ENCODE measurements at places on chromosomes 5 and 9. TPM values are rescaled to one million over a fixed set of nuclear protein-coding genes. Genes with fewer than 3 reads are reported as not detected.
A peak's percentile ranks its signal among the peaks of the same experiment; 100 is the strongest.

DNA sequence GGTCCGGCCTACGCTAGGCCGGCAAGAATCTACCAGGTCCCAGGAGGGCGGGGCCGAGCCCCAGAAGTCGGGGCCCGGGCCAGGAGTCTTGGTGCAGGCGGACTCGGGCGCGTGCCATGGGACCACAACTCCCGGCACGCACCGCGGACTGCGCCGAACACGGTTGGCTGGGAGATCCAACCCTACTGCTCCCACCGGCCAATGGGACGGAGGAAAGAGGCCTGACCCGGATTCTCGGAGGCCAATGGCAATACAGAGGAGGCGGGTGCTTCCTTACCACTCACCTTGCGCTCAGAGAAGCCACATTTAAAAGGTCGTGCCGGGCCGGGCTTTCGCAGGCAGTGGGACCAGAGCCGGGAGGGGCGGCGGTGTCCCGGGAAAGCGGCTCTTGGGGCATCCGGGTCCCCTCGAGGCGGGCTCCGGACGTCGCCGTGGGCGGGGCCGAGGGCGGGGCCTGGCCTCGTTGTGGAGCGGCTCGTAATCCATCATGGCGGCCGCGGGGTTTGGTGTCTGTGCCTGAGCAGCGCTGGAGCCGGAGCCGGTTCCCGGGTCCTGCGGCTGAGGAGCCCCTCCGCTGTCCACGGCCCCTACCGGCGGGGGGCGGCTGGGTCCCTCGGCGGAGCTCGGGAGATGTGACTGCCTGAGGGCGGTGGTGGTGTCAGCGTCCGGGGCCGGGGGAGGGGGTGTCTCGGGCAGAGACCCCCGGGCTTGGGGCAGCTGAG, 19.1 kb downstream of the EXOSC2 start:
- peaks cover 35% of the 10 kb centered on the region for H3K4me1 ChIP-seq
- peak overlapping the region; percentile 87 for H3K27ac ChIP-seq
- DNase-seq = peak; percentile 98

GRCh38 chr5:139113892-139114291, 84.3 kb downstream of the SIL1 start:
- no peak for DNase-seq
- H3K27ac ChIP-seq = no peak overlapping the region
- H3K4me3 ChIP-seq = no peak overlapping the region
- no peaks in the 10 kb centered on the region for H3K27me3 ChIP-seq
- H3K36me3 ChIP-seq = peaks cover 4% of the 10 kb centered on the region

DNA sequence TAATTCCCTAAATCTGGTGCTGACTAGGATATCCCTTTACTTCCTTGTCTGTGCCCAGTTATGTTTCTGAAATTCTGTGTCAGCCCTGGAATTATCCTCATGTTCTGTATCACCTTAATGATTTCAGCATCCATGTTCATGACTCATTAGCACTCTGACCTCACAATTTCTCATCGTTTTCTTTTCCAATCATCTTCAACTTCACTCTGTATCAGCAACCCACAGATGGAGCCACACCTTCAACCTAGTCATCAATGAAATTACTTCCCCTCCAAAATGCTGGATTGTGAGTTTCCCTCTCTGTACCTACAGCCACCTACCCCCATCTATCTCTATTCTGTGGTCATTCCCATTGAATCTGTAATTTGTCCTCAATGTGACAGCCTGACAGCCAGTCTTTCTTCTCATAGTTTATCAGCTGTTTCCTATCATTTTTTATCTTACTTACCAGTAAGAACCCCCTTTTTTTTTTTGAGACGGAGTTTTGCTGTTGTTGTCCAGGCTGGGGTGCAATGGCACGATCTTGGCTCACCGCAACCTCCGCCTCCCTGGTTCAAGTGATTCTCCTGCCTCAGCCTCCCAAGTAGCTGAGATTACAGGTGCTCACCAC, 3.1 kb upstream of the IL6ST start:
- no peak overlapping the region for H3K4me3 ChIP-seq
- H3K27me3 ChIP-seq = no peaks in the 10 kb centered on the region
- DNase-seq = peak; percentile 48
- H3K27ac ChIP-seq = peak overlapping the region; percentile 60
- H3K4me1 ChIP-seq = peaks cover 31% of the 10 kb centered on the region
- peaks cover 11% of the 10 kb centered on the region for H3K36me3 ChIP-seq

DNA sequence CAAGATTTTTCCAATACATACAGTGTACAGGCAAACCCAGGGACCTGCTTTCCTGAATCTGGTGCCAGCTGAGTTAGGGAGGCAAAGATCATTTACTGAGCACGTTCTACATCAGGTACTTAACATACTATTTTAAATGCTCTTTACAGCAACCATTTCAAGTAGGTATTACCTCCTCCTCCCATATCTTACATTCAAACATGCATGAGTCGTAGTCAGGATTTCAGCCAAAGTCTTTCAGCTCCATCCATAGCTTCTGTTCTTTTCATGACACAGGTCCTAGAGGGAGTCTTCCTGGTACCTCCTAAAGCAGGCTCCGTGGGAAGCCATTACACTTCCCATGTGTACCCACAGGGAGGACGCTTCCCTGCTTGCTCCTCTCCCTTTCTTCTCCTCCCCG, 11.7 kb downstream of the KCNV2 start:
- no peaks in the 10 kb centered on the region for H3K36me3 ChIP-seq
- H3K4me1 ChIP-seq = no peaks in the 10 kb centered on the region
- no peak overlapping the region for H3K4me3 ChIP-seq
- DNase-seq = no peak
- no peaks in the 10 kb centered on the region for H3K27me3 ChIP-seq

DNA sequence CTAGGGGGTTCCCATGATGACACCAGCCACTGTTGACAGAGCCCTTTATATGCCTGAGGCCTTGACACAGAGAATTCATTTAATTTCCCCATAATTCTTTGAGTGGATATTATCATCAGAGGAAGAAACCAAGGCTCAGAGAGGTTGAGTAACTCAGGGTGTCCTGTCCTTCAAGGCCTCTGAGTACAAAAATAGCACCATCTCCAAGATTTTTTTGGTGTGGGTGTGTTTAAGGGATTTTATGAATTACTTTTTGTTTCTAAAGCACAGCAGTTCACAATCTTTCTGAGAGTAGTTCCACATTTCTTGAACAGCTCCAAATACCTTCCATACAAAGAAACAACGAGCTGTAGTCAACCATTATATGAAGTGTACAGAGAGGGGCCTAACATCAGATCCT, 6.2 kb upstream of the GSN start:
- DNase-seq = no peak
- no peaks in the 10 kb centered on the region for H3K4me1 ChIP-seq
- H3K27ac ChIP-seq = no peak overlapping the region
- H3K27me3 ChIP-seq = peaks cover 7% of the 10 kb centered on the region
- H3K36me3 ChIP-seq = no peaks in the 10 kb centered on the region
- H3K4me3 ChIP-seq = no peak overlapping the region

DNA sequence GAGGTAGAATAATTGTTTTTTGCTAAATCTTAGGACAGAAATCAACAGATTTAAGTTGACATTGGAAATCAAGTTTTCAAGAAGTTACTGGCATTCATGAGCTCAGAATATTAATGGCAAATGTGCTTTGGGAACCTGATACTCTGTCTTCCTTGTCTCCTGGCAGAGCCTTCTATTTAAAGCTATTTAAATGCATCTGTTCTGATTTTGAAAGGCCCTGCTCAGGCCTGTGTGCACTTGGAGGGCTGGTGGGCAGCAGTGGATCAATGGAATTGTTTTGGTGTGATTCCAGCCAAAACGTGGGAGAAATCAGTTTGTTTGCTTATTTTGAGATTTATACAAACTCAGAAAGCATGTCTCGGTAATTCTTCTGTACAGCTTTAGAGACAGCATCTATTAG, 38.5 kb downstream of the FBXL7 start:
- no peak overlapping the region for H3K27ac ChIP-seq
- no peaks in the 10 kb centered on the region for H3K27me3 ChIP-seq
- H3K4me1 ChIP-seq = no peaks in the 10 kb centered on the region

The SEC24A gene
- total RNA-seq = 32.2 TPM

DNA sequence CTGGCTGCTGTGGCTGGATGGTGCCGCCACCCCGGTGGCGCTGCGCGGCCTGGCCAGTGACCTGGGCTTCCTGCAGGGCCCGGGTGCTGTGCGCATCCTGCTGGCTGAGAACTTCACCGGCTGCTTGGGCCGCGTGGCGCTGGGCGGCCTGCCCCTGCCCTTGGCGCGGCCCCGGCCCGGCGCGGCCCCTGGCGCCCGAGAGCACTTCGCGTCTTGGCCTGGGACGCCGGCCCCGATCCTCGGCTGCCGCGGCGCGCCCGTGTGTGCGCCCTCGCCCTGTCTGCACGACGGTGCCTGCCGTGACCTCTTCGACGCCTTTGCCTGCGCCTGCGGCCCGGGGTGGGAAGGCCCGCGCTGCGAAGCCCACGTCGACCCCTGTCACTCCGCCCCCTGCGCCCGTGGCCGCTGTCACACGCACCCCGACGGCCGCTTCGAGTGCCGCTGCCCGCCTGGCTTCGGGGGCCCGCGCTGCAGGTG, 17.5 kb downstream of the CRB2 start:
- peaks cover 7% of the 10 kb centered on the region for H3K4me1 ChIP-seq
- peaks cover 36% of the 10 kb centered on the region for H3K27me3 ChIP-seq
- H3K4me3 ChIP-seq = no peak overlapping the region
- no peaks in the 10 kb centered on the region for H3K36me3 ChIP-seq
- H3K27ac ChIP-seq = no peak overlapping the region
- DNase-seq = no peak

The COL5A1 gene
- 0.07 TPM for total RNA-seq

The AFAP1L1 gene
- total RNA-seq = 0.55 TPM

DNA sequence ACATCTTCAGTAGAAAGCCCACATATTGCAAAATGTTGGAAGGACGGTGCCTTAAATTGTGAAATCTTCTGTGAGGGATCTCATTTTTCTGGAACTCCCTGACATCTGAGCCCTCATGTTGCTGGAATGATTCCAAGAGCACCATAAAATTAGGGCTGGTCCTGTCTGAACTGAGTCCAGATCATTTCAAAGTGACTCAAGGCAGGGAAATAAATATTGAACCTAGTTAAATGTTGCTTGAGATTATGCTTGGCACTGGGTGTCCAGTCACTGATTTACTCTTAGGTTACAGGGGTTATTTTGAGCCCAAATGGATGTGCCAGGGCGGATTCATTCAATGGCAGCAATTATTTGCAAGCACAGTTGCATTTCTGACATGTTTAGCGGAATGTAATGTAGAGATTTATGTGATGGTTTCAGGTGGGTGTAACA, 437.0 kb downstream of the PIK3R1 start:
- no peaks in the 10 kb centered on the region for H3K4me1 ChIP-seq
- no peak overlapping the region for H3K27ac ChIP-seq
- no peak overlapping the region for H3K4me3 ChIP-seq
- H3K36me3 ChIP-seq = no peaks in the 10 kb centered on the region
- no peak for DNase-seq

The NDST1 gene
- total RNA-seq = 5.1 TPM

The SLC34A3 gene
- total RNA-seq = not detected

The SCGB3A2 gene
- not detected for total RNA-seq

DNA sequence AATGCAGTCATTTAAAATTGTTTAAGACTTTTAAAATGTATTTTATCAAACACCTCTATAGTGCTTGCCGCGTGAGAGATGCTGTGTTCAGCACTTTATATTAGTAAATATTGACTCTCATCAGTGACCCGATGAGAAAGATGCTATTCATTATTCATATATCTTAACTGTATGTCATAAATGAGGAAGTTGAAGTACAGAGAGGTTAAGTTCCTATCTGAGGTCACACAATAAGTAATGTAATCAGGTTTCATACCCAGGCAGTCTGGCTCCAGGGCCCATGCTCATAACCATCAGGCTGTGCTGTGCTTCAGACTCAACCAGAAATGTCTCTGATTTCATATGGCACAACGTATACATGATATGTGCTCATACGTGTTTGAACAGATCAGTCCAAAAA, 119.0 kb downstream of the SV2C start:
- no peaks in the 10 kb centered on the region for H3K36me3 ChIP-seq
- peaks cover 2% of the 10 kb centered on the region for H3K27me3 ChIP-seq
- peaks cover 10% of the 10 kb centered on the region for H3K4me1 ChIP-seq
- H3K4me3 ChIP-seq = no peak overlapping the region
- no peak for DNase-seq

GRCh38 chr9:94757158-94757557, 30.7 kb downstream of the AOPEP start:
- DNase-seq = no peak
- H3K36me3 ChIP-seq = peaks cover 4% of the 10 kb centered on the region
- no peaks in the 10 kb centered on the region for H3K27me3 ChIP-seq
- H3K4me3 ChIP-seq = no peak overlapping the region
- peaks cover 7% of the 10 kb centered on the region for H3K4me1 ChIP-seq
- no peak overlapping the region for H3K27ac ChIP-seq

- DNase-seq = no peak
- H3K27ac ChIP-seq = no peak overlapping the region
- H3K27me3 ChIP-seq = no peaks in the 10 kb centered on the region
Observed at GRCh38 chr9:78044886-78045285, 13.3 kb upstream of the GNAQ start.

The WNT8A gene
- not detected for total RNA-seq

- H3K27ac ChIP-seq = no peak overlapping the region
- H3K27me3 ChIP-seq = peaks cover 10% of the 10 kb centered on the region
- DNase-seq = no peak
Observed at GRCh38 chr5:102294886-102295395, 1.1 kb downstream of the SLCO4C1 start.

The DIPK1B gene
- 0.25 TPM for total RNA-seq

All from activated CD4-positive, alpha-beta T cell treated with anti-CD3 and anti-CD28 coated beads for 36 hours (primary cell).